T-helper 17 cell (primary cell): ENCODE measurements at places on chromosomes 1 and 21.
A peak's percentile ranks its signal among the peaks of the same experiment; 100 is the strongest.

DNA sequence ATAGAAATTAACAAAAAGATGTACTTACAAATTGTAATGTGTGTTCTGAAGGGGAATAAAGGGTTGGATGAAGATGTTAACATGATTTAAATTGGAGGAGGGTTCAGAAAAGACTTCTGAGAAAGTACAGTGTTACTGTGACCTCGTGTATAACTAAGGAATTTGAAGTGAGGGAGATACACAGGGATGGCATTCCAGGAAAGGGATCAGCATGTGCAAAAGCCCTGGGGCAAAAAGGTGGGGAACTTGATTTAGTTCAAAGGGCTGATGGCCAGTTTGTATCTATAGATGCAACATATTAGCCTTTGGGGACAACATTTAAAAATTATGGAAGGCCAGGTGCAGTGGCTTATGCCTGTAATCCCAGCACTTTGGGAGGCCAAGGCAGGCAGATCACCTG is 33.3 kb upstream of the DEGS1 start:
- no peak for DNase-seq
- no peak overlapping the region for H3K4me3 ChIP-seq
- peaks cover 7% of the 10 kb centered on the region for H3K36me3 ChIP-seq
- H3K27ac ChIP-seq = peak overlapping the region; percentile 88
- H3K4me1 ChIP-seq = peaks cover 17% of the 10 kb centered on the region
- H3K27me3 ChIP-seq = no peaks in the 10 kb centered on the region

GRCh38 chr1:192512426-192513162 is 63.0 kb upstream of the RGS1 start:
- H3K27me3 ChIP-seq = peaks cover 6% of the 10 kb centered on the region
- H3K4me1 ChIP-seq = peaks cover 26% of the 10 kb centered on the region
- H3K36me3 ChIP-seq = no peaks in the 10 kb centered on the region
- no peak for DNase-seq

DNA sequence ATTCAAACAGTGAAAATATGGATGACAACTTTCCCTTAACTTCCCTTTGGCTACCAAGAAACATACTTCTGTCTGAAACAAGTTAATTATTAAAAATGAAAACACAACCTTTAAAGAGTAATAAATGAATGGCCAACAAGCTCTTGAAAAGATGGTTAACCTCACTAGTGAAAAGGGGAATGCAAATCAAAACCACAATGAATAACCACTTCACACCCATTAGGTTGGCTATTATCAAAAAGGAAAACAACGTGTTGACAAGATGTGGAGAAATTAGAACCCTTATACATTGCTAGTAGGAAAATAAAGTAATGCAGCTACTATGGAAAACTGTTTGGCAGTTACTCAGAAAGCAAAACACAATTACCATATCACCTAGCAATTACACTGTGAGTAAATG is 14.1 kb downstream of the COP1 start:
- DNase-seq = no peak
- no peaks in the 10 kb centered on the region for H3K36me3 ChIP-seq
- H3K27ac ChIP-seq = no peak overlapping the region
- no peak overlapping the region for H3K4me3 ChIP-seq
- H3K4me1 ChIP-seq = peaks cover 47% of the 10 kb centered on the region

- H3K4me1 ChIP-seq = no peaks in the 10 kb centered on the region
- DNase-seq = no peak
- peaks cover 17% of the 10 kb centered on the region for H3K27me3 ChIP-seq
- no peaks in the 10 kb centered on the region for H3K36me3 ChIP-seq
- H3K4me3 ChIP-seq = no peak overlapping the region
Observed at GRCh38 chr21:35491114-35491513, 442.0 kb upstream of the RUNX1 start.

GRCh38 chr1:184761969-184762485 is 7.4 kb upstream of the EDEM3 start:
- H3K27me3 ChIP-seq = no peaks in the 10 kb centered on the region
- no peak overlapping the region for H3K27ac ChIP-seq
- no peak for DNase-seq
- peaks cover 4% of the 10 kb centered on the region for H3K4me1 ChIP-seq
- H3K36me3 ChIP-seq = peaks cover under 1% of the 10 kb centered on the region
- no peak overlapping the region for H3K4me3 ChIP-seq

- H3K4me1 ChIP-seq = peaks cover 2% of the 10 kb centered on the region
- no peak overlapping the region for H3K4me3 ChIP-seq
- H3K36me3 ChIP-seq = no peaks in the 10 kb centered on the region
- no peaks in the 10 kb centered on the region for H3K27me3 ChIP-seq
Observed at GRCh38 chr1:29032841-29033240, 90.9 kb downstream of the TMEM200B start.

DNA sequence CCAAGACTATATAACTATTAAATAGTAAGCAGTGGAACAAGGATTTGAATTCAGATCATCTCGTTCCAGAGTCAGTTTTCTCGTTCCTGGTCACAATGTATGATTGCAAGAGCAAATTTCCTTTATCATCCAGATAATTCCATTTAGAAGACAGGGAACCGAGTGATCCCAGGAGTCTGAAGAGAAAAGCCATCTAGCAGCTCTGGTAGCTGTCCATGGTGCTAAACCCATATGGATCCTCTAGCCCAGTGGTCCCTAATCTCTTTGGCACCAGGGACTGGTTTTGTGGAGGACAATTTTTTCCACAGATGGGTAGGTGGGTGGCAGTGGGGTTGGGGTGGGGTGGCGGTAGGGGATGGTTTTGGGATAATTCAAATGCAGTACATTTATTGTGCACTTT is 229.4 kb downstream of the PTPRU start:
- no peak overlapping the region for H3K4me3 ChIP-seq
- H3K27me3 ChIP-seq = peaks cover 25% of the 10 kb centered on the region
- H3K4me1 ChIP-seq = no peaks in the 10 kb centered on the region
- H3K27ac ChIP-seq = no peak overlapping the region

DNA sequence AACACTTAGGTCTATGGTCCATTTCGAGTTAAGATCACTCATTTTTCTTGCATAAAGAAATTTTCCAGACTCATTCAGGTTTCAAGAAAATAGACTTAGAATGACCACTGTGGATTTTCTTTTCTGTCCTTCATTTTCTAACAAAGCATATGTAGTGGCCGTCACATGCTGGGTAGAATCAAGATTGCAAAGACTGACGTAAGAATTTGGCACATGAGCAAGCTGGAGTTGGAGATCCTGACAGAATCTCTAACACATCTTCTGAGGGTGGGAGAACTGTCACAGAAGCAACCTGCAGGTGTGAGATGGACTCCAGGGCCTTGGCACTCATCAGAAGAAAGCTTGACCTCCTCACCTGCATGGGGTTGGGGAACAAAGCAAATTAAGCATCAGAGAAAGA is 28.6 kb downstream of the KIF26B start:
- no peak overlapping the region for H3K4me3 ChIP-seq
- no peak for DNase-seq
- peaks cover 40% of the 10 kb centered on the region for H3K27me3 ChIP-seq
- H3K27ac ChIP-seq = no peak overlapping the region

DNA sequence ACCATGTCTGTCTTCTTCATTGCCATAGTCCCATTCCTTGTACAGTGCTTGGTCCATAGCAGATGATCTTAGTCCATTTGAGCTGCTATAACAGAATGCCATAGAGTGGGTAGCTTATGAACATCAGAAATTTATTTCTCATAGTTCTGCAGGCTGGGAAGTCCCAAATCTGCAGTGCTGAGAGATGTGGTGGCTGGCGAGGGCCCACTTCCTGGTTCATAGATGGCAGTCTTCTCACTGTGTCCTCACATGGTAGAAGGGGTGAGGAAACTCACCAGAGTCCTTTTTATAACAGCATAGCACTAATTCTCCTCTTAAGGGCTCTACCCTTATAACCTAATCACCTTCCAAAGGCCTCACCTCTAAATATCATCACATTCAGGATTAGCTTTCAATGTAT is 23.1 kb upstream of the RAP1A start:
- H3K4me1 ChIP-seq = peaks cover 74% of the 10 kb centered on the region
- H3K27me3 ChIP-seq = no peaks in the 10 kb centered on the region
- peak overlapping the region; percentile 96 for H3K27ac ChIP-seq
- peaks cover 2% of the 10 kb centered on the region for H3K36me3 ChIP-seq
- peak overlapping the region; percentile 62 for H3K4me3 ChIP-seq
- DNase-seq = peak; percentile 55

- H3K4me3 ChIP-seq = no peak overlapping the region
- DNase-seq = no peak
- H3K27ac ChIP-seq = no peak overlapping the region
- peaks cover 11% of the 10 kb centered on the region for H3K4me1 ChIP-seq
- no peaks in the 10 kb centered on the region for H3K36me3 ChIP-seq
- peaks cover 28% of the 10 kb centered on the region for H3K27me3 ChIP-seq
Observed at GRCh38 chr1:178484698-178485225, 12.0 kb downstream of the CLEC20A start.

GRCh38 chr1:46464013-46464548 is 25.6 kb upstream of the DMBX1 start:
- H3K36me3 ChIP-seq = peaks cover 5% of the 10 kb centered on the region
- peaks cover 73% of the 10 kb centered on the region for H3K27me3 ChIP-seq
- no peak overlapping the region for H3K27ac ChIP-seq
- H3K4me1 ChIP-seq = peaks cover 28% of the 10 kb centered on the region

- peaks cover 11% of the 10 kb centered on the region for H3K4me1 ChIP-seq
- no peaks in the 10 kb centered on the region for H3K36me3 ChIP-seq
- H3K4me3 ChIP-seq = peak overlapping the region; percentile 76
Observed at GRCh38 chr1:26994787-26995517, 1.5 kb downstream of the TRNP1 start.

DNA sequence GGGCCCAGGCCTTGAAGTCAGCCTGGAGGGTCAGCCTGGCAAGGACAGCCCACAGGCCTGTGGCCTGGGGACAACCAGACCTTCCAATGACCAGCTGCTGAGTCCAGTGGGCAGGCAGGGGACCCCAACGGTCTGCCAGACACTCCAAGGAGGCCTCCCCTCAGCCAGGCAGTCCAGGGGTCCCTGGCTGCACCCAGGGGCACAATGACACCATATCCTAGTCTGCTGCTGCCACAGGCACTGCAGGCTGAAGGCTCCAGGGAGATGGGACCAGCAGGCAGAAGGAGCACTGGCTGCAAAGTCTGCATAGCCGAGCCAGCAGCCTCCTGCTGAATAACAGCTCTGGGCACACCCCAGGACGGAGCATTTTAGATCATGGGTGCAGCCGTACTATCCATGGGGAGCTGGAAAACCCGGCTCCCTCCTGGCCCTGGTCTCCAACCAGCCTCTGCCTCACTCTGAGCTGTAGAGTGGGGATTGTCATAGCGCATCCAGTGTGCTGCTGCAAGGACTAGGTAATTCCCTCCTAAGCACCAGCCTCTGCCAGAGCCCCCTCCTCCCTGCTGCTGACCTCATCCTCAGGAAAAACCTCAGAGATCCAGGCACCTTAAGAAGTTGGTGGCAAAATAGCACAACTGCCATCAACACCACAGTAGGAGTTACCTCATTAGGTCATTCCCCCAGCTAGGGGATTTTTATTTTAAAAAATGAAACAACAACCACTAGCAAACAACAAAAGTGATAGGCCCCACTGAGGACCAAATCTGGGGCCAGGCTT is 4.8 kb upstream of the LAPTM5 start:
- no peak for DNase-seq
- no peaks in the 10 kb centered on the region for H3K36me3 ChIP-seq
- peak overlapping the region; percentile 15 for H3K4me3 ChIP-seq
